NCI-H1436 (cell line): ENCODE measurements at places on chromosomes 4 and X.

GRCh38 chr4:173538909-173539445 is 8.9 kb upstream of the HAND2 start:
- DNase-seq, result no peak

DNA sequence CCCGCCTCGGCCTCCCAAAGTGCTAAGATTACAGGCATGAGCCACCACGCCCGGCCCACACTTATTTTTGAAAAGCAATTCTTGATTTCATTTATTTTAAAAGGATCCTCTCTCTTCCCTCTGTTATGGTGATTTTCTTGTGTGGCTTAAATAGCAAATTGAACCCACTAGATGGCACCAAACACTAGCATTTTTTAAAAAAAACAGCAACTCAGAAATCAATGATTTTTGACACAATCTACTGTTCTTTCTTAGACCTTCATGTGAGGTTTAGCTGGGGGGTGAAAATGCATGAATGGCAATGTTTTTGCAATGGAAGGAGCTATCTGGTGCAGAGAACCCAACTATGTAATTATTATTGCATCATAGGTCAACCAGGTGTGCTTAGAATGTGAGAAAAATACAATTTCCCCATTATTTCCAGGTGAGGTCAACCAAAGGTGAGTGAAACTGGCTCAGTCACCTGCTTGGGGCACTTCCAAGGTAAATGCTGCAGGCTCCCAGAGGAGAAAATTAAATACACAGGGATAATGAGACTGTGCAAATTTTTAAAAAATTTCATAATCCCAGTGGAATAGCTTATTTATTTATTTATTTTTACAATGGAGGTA is 226.7 kb upstream of the PRKX start:
- no peak for DNase-seq

- DNase-seq, result no peak
These were observed 130.9 kb downstream of the RELL1 start for GRCh38 chr4:37555322-37555721.

- no peak for DNase-seq
These were observed 191.0 kb upstream of the PPARGC1A start for GRCh38 chr4:24080871-24081270.

DNA sequence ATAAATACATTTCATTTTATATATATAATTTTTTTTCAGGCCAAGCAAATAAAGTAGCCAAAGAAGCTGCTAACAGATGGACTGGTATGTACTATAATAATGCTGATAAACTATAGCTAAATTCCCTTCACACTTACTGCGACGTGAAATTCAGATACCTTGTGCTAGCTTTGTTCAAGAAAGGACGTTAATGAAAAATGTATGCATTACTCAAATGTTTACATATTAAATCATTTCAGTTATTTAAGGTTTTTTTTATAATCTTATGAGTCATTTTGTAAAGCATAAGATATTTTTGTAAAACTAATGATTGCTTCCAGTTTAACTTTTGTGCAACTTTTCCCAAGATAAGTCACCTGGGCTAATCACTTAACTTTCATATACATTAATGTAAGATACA is 57.2 kb upstream of the TMEM131L start:
- DNase-seq, result no peak

DNA sequence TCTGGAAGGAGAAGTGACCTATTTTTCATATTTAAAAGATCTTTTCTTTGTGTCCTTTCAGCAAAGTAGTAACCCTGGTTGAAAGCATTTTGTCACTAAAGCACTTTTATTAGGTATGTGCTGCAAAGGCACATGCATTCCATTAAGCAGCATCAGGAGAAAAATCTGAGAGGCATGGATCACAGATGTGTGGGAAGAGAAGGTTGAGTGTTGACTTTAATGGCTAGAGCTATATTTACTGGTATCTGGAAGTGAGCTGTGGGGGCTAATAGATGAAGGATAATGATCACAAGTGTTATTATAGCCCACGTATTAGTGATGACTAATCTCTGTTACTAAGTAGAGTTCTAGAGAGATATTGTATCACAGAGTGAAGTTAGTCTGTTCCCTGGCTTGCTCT is 1520.7 kb downstream of the ARAP2 start:
- DNase-seq, result no peak

- no peak for DNase-seq
These were observed 5.2 kb downstream of the NLRP2B start for GRCh38 chrX:57674861-57675260.

DNA sequence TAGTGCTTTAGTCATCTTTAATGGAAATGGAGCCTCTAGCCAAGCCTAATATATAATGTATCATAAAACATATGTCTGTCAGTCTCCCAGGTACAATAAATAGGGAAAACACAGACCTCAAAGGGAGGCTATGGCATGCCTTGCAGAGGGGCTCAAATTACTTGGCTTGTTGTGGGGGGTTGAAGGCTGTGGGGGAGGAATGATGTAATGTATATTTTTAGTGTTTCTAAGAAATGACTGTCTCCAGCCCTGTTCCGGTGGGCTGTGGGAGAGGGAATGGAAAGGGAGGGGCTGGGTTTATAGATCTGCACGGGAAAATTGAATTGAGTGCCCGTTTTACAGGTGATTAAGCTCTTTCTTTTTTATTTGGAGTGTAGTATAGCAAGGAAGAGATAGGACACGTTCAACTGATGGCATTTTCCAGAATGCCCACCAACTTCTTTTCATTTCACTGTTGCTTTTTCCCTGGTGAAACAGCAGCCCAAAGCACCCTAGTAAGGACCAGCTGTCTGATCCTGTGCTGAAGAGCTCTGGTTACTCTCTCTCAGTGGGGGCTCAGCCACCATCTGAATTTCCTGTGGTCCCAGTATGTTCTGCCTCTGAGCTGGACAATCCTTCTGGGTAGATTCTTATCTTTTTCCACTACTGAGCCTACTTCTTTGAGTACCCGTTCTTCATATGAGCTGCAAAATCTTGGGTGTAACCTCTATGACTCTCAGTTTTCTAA is 220.7 kb upstream of the CASK start:
- DNase-seq, result no peak

GRCh38 chr4:120636120-120636630 is 286.4 kb downstream of the PRDM5 start:
- DNase-seq, result no peak

GRCh38 chr4:7060346-7061150 is 7.3 kb downstream of the GRPEL1 start:
- DNase-seq, result no peak

- DNase-seq, result no peak
These were observed 425.2 kb upstream of the RASGEF1B start for GRCh38 chr4:81896936-81897335.

DNA sequence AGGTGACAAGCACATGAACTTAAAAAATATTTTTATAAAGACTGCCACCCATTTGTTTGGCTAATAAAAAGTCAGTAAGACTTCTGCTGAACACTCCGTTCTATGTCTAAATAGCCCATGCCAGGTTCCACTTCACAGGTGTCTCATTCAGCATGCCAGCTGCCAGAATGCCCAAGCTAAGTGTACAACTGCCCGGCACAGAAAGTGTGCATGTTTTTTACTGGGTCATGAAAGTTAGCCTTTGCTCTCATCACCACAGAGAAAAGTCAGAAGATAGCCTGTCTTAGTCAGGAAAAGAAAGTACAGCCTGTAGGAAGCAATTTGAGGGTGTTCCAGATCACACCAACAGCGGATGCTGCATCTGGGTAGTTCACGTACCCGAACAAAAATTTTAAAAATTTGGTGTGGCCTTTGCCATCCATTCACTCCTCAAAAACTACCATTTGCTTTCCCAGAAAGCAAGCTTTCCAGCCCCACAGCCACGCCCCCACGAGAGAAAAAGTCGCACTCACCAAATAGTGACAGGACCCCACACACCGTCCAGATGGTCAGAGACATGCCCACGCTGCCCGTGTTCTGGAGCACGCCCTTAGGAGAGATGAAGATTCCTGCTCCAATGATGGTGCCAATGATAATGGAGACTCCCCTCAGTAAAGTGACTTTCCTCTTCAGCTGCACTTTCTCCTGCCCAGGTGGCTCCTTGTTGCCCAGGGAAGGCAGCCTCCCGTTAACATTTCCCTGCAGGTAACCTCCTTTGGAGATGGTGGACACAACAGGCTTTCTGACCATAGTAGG is 671 bp downstream of the SLC7A11 start:
- DNase-seq, result no peak

GRCh38 chr4:15667006-15667405 is 11.8 kb upstream of the FBXL5 start:
- DNase-seq, result no peak

GRCh38 chr4:1234811-1235292 is 14.1 kb downstream of the CTBP1 start:
- no peak for DNase-seq

DNA sequence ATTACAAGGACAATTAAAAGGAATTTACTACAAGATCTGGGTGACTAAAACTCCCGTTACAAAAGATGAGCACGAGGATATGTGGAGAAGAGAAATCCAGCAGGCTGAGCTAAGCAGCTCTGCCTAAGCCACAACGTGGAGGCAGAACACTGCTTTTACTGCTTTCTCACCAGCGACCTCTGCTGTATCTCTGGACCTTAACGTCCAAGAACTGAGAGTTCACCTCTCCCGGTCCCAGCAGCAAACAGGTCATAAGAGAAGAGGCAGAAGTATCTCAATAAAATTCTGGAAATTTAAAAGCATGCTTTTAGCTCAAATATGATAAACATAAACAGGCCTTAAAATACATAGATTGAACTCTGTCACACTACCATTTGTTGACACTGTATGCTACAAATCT is 81.0 kb downstream of the ADGRA3 start:
- DNase-seq, result no peak

GRCh38 chr4:127240764-127241105 is 392.0 kb upstream of the INTU start:
- no peak for DNase-seq

DNA sequence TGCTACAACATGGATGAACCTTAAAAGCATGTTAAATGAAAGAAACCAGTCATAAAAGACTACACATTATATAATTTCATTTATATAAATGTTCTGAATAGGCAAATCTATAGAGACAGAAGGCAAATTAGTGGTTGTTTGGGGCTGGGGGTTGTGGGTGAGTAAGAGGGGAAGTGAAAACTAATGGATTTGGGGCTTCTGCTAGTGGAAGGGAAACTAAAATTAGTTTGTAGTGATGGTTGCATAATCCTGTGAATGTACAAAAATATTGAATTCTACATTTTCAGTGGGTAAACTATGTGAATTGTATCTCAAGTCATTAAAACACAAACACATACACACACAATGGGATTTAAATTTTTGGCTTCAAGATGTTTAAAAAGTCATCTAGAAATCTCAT is 25.4 kb upstream of the LIMCH1 start:
- DNase-seq, result no peak

DNA sequence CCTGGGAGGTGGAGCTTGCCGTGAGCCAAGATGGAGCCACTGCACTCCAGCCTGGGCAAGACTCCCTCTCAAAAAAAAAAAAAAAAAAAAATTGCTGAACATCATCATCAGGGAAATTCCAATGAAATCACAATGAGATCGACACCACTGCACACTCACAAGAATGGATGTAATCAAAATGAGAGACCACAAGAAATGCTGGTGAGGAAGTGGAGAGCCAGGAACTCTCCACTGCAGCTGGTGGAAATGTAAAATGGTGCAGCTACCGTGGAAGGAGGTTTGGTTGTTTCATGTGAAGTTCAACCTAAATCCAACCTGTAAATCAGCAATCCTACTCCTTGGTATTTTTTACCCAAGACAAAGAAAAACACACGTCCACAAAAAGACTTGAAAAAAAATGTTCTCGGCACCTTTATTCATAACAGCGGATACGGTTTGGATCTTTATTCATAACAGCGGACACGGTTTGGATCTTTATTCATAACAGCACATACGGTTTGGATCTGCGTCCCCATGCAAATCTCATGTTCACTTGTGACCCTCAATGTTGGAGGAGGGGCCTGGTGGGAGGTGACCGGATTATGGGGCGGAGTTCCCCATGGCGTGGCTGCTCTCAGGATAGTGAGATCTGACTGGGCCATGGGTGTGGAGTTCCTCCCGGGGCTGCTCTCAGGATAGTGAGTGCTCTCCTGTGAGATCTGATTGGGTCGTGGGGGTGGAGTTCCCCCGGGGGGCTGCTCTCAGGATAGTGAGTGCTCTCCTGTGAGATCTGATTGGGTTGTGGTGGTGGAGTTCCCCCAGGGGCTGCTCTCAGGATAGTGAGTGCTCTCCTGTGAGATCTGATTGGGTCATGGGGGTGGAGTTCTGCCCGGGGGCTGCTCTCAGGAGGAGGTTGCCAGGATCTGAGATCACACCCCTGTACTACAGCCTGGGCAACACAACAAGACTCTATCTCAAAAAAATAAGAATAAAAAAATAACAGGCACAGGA is 7.7 kb downstream of the GAK start:
- peak; percentile 97 for DNase-seq

- no peak for DNase-seq
These were observed 1.6 kb upstream of the HADH start for GRCh38 chr4:107987916-107988762.

DNA sequence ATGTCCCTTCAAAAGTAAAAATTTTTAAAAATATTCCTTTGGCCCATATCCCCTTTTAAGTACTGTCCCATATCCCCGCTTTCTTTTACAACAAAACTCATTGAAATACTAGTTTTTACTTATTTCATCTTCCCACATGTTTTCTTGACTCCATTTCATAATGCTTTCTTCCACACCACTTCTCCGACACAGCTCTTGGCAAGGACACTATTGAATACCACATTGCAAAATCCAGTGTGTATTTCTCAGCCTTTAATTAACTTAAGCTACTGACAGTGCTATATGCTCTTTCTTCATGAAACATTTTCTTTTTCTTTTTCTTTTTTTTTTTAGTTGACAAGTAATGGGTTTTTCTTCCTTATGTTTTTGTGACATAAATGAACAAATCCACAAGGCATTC is 28.8 kb downstream of the PRDM8 start:
- DNase-seq, result no peak

DNA sequence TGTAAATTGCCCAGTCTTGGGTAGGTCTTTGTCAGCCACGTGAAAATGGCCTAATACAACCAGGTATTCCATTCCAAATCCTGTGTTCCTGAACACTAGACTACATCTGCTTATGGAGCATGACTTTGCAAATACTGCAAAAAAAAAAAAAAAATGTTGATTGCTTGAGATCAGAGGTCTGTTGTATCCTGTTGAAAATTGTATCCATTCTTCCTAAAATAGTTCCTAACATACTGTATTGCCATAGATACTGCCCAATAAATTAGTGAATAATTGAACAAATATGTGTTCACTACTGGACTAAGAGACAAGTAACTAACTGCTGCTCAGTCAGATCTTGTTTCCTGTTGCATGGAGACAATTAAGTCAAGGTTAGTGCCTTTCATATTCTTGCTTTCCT is 164.3 kb upstream of the PABPC4L start:
- DNase-seq, result no peak

- DNase-seq, result no peak
These were observed 26.3 kb upstream of the DACH2 start for GRCh38 chrX:86121916-86122315.
